ENCODE measurements at places on chromosomes 6 and 20.

DNA sequence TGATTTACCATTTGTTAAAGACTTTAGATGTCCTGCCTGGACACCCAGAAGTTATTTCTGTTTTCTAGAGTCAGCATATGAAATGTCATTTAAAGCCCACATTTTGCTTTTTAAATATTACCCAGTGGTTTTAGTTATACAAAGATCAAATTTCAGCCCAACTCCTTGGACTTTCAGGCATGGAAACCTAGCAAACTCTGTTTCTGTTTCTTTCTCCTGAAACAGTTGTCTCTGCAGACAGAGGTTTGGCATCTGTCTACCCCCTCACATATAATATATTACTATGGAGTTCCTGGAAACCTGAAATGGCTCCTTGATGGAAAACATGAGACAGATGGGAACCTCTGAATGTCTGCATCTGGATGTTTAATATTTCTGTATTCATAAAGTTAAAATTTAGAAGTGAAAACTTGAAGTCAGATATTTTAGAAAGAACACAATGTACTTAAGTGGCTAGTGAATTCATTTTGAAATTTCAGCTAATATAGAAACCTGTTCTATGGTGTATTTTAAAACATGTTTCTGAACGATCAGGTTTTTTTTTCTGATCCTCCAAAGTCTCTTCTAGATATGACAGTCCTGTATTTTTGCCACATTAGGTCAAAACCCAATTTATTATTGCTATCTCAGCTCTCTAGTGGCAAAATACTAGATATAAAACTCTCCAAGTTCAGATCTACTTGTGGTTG, 743.3 kb downstream of the CD109 start:
- no peak for DNase-seq

GRCh38 chr20:24450624-24451376, 18.6 kb upstream of the SYNDIG1 start:
- no peak for DNase-seq

DNA sequence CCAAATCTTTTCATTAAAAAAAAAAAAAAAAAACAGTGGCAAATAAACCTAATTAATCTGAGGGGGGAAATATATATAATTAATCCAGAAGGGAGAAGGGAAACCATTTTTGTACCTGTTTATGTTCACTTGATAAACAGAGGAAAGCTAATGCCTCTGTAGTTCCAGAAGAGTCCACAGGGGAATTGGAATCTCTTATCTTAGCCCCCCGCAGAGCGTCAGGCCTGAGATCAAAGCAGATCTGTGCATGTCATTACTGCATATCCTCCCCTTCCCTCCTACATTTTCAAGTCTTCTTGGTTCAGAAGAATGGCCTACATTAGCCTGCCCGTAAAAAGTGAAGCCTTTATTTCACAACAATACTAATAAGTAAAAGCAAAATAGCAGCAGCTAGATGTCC, 157.2 kb downstream of the PTPRT start:
- DNase-seq: no peak

GRCh38 chr6:107642861-107643328, 153.0 kb downstream of the SOBP start:
- DNase-seq: no peak
